ENCODE measurements at places on chromosomes 1 and 21.

DNA sequence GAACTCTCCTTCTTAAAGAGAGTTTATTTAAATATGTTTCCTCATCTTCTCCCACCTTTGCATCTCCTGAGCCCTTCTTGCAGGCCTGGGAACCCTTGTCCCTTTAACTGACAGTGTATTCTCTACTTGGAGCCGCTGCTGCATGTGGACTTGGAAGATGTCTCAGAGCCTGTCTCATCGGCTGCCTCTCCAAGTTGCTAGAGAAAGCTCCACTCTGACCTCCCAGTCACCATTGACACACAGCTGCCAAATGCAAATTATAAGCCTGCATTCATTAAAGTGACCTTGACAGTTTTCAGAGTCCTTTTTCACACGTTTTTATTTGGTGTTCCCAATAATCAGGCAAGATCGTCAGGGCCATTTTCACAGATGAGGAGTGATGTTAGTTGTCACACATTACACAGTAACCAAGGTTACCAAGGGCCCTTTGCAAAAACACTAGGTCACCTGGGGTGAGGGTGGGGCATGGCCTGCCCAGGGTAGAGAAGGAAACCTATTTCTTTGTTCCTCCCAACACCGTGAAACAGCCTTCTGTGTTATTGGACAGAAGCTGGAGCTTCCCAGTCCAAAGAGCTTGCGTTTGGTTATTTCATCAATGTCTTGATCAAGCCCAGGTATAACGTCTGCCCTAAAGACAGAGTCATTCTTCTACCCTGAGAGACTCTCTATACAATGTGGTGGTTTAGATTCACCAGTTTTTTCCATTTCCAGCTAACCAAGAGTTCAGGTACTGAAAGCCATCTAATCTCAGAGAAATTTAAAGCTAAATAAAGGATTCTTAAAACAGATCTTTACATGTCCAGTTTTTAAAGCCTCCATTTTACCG lies 164.1 kb downstream of the GALNT2 start:
- DNase-seq, result no peak

DNA sequence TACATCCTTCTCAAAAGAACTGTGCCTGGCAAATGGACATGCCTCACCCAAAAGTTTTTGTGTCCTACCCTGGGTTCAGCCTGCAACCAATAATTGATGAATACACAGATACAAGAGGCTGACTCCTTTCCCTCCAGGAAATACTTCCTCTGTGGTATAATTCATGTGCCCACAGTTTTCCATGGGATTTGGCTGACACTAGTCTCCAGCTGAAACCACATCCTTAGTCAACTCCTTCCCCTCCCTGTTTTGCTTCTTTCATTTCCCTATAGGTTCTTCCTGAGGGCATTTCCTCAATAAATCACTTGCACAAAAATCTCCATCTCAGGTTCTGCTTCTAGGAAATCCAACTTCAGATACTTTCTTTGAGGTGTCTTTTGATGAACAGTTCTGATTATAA lies 436.6 kb upstream of the C1orf87 start:
- DNase-seq, result no peak

GRCh38 chr1:6267686-6268322 lies 6.9 kb upstream of the GPR153 start:
- DNase-seq, result no peak

DNA sequence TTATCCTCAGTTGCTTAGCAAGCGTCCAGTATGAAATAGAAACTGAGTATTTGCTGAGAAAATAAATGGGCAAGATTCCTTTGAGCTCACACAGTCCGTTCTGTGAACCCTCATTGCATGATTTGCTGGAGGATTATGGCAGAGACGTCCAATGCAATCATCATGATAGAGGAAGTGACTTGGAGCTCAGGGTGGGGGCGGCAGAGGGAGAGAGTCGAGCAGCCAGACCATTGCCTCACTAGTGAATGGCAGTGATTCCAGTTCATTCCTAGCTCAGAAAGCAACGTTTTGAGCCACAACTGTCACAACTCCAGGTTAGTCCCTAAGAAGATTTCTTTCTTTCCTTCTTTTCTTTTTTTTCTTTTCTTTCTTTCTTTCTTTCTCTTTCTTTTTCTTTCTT lies 27.5 kb upstream of the COL9A2 start:
- DNase-seq, result no peak

DNA sequence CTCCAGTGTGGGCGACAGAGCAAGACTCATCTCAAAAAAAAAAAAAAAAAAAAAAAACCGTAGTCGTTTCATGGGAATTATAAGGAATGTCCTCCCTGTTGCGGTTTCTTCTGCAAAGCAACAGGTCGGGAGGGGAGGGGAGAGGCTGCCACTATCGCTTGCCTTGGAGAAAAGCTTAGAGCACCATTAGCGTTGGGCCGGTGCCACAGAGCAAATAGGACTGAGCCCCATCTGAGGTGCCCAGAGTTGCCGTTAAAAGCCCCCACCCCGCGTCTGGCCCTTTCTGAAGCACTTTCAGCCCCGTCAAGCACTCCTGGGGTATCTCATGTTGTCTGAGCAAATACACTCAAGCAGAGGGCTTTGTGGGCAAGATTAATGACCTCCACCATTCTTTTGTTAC lies 2.2 kb downstream of the RIPPLY3 start:
- no peak for DNase-seq

GRCh38 chr1:53495633-53496345 lies 36.6 kb downstream of the DMRTB1 start:
- DNase-seq, result no peak

DNA sequence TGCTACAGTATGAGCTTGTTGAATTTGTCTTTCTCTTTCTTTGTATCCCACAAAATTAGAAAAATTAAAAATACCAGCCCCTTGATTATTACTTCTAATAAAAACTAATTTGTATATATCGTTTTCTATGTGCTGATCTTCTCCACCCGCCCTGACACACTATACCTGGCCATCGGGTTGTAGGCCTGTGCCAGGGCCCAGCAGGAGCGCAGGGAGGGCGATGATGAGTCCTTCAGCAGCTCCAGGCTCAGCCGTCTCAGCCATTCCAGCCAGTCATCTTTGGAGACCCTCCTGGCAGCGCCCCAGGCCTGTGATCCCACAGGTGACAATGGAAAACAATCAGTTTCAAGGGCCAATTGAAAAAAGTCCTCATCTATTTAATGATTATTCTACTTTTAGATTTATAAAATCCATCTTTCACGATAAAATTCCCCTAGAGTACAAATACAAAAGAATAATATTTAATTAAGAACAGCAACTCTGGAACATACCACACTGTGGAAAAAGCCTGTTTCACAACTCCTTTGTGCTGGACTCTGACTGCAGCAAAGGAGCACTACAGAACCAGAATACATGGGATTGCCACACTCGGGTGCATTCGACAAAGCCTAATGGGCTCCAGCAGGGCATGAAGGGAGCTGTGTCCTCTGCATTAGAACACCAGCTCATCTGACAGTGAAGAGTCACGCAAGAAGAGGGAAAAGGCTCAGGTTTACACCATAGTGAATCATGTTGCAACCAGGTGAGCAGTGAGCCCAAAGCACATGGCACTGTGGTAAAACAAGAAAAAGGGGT lies 15.4 kb downstream of the ANGPTL7 start:
- no peak for DNase-seq

GRCh38 chr1:212467843-212468482 lies 35.2 kb downstream of the NENF start:
- no peak for DNase-seq

- DNase-seq, result no peak
These were observed 67.1 kb downstream of the KCNJ15 start for GRCh38 chr21:38323721-38324531.

DNA sequence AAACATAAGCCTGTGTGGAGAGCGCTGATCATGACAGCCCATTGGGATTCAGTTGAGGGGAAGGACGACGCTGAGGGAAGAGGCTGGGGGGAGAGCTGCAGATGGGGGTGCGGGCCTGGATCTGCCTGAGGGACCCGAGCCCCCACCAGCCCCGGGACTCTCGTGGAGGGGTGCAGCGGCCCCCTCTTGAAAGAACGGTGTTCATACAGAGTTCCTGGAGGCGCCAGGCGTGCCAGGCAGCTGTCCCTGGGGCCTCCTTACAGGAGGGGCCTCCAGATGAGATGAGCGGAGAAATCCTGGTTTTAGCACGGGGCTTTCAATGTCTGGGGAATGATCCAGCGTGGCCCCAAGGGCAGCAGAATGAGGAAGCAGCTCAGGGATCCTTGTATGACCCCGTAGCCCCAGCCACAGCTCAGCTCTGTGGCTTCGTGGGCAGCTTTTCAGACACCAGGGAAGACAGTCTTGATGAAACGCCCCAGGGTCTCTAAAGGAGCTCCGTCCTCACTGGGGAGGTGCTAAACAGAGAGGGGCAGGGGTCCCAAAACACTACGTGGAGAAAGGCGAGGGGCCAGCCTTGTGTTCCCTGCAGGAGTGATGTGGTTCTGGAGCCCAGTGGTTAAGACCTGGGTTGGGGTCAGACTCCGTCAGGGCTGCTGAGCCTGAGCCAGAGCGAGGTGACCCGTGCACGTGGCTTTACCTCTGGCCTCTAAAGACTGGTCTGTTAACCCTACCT lies 7.2 kb upstream of the DSCAM start:
- DNase-seq, result no peak

GRCh38 chr21:37863842-37864241 lies 52.4 kb downstream of the KCNJ6 start:
- DNase-seq, result no peak

GRCh38 chr1:186304982-186305949 lies 69.8 kb downstream of the TPR start:
- no peak for DNase-seq

DNA sequence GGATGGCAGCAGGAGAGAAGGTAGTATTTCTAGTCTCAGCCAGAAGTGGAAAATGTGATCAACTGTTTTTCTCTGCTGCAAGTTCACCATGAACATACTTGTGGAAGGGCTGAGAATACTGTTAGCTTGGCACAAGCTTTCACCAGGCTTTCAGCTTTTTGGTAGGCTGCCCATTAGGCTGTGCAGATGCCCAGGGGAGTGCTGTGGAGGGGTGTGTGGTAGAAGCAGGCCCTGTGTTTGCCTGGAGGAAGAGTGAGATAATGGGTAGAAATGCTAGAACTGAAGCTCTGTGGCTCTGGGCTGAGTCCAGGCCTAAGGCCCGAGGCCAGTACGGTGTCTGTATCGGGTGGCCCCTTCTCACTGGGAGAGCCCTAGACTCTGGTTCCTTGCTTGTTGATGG lies 9.8 kb downstream of the DNAJC6 start:
- DNase-seq, result no peak

- no peak for DNase-seq
These were observed 2.9 kb upstream of the KIF17 start for GRCh38 chr1:20720631-20721091.

- no peak for DNase-seq
These were observed 12.4 kb downstream of the TFF3 start for GRCh38 chr21:42302794-42303193.

DNA sequence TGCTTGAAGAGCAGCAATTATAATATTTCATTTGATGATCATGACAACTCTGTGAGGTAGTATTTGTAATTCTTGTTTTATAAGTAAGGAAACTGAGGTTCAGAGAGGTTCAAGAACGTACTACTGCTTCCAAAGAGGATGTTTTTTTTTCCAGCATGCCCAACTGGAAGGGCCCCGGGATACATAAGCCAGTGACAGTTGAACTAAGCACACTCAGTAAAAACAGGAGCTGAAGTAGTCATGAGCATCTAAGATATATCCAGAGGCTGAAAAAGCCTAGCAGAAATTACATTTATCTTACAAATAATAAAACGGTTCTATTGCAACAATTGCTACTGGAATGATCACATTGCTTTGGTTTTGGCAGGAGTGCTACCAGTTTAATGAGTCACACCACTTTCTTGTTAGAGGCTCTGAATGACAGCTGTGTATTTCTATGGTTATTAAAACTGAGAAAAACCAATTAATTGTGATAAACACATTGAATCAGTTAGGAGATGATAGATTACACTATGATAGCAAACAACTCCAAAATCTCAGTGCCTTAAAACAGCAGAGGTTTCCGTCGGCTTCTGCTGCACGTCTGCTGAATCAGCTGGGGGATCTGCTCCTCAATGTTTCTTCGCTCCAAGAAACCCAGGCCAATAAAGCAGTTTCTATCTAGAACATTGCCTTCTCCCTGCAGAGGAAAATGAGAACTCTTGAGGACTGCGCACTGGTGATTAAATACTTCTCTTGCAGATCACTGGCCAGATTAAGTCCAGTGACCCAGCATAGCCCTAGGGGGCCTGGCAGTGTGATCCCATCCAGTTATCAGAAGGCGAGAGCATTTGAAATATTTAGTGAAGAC lies 522.7 kb downstream of the PLPP3 start:
- no peak for DNase-seq

DNA sequence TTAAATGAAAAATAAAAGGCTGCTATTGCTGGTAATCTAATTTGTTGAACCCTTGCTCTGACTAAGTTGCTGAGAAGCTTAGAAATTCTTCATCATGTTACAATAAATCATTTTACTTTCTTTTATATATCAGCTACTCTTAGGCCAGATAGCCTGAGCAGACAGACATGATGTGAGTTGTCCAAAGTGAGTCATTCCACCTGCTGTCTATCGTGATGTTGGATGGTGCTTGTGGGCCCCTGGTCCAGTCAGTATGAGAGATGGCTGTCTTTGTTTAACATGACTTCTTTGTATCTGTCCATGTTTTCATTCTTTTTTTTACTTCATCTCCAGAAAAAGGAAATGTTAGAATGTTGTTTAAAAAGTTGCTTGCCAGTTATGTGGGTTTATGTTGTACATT lies 188.8 kb downstream of the ADGRL2 start:
- DNase-seq, result no peak

- DNase-seq, result no peak
These were observed 171.5 kb upstream of the CAMK1G start for GRCh38 chr1:209412036-209412435.

DNA sequence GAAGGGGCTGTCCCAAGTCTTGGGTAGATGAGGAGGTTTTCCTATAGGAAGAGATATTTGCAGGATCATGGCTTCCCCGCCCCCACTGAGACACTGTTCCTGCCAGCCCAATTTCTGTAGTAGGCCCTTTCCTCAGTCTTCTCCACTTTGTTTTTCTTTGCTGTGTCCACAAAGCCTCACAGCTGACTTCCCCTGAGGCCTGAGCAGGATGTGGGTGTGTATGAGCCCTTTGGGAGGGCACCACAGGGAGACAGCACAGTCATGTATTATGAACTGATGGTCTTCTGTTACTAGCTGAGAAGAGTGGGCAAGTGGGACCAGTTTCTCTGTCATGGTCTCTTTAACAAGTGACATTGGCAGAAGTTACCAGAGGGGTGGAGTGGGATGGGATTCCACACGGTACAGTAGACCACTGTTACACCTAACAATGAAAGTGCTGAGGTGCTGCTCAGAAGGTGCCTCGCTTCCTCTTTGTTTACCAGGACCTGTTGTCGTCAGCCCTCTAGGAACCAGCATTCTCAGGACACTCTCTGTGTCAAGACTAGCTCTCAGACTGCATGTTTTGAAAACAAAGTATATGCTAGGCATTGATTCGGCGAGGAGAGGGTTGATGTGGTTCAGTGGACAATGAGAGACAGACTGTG lies 253.8 kb upstream of the HOOK1 start:
- DNase-seq, result no peak

- DNase-seq, result no peak
These were observed 29.8 kb downstream of the PYHIN1 start for GRCh38 chr1:158961178-158961577.

DNA sequence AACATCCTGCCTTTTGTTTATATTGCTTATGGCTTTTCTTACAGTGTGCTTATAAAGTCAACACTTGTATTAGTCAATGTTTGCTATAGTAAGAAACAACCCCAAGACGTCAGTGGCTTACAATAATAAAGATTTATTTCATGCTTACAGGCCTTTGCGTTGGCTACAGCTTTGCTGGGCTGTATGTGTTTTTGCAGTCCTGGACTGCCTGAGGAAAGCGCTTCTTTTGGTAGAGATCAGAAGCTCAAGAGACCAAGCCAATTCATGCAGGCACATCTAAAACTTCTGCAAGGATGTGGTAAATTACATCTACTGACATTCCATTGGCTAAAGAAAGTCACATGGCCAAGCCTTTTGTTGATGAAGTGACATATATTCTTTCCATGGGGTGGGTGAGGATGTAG lies 17.5 kb upstream of the PRKAA2 start:
- DNase-seq, result no peak
